ENCODE measurements at places on chromosomes 13 and 19.

DNA sequence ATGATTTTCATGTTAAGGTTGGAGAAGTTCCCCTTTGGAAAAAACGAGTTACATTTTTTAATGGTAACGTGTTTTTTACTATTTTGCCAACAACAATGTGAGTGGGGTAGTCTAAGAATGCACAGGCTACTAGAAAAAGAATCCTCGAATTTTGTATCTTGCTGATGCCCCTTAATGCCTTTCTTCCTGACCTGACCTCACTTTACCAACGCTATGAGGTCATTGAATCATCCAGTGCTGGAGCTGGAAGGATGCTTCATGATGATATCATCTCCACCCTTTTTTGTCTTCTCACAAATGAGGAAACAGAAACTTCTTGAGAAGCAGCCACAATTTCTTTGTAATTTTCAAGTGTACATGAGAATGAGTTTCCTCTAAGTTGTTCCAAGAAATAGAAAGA, 8.2 kb upstream of the UBL3 start:
- no peak for DNase-seq

- no peak for DNase-seq
These were observed 72.4 kb upstream of the TSC22D1 start for GRCh38 chr13:44648392-44649103.

- no peak for DNase-seq
These were observed 121.2 kb downstream of the PCCA start for GRCh38 chr13:100209857-100210825.

DNA sequence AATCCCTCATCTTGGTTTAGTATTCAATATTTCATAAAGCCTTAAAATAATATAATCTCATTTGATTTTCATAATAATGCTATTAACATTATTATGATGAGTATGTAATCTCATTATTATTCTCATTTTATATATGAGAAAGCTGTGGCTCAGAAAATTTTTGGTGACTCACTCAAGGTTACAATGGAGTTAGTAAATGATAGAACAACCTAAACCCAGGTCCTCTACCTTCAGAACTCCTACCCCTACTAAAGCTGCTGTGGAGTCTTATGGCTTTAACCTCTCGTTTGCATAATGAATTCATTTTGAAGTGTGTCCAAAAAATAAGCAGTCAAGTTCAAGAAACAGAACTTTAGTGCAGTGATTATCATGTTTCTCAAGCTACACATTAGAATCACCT, 226.3 kb downstream of the TBC1D4 start:
- DNase-seq: no peak

- no peak for DNase-seq
These were observed 32.2 kb upstream of the ZNF766 start for GRCh38 chr19:52237197-52237596.

- DNase-seq: no peak
These were observed 1436.8 kb upstream of the PCDH9 start for GRCh38 chr13:68666774-68667397.

DNA sequence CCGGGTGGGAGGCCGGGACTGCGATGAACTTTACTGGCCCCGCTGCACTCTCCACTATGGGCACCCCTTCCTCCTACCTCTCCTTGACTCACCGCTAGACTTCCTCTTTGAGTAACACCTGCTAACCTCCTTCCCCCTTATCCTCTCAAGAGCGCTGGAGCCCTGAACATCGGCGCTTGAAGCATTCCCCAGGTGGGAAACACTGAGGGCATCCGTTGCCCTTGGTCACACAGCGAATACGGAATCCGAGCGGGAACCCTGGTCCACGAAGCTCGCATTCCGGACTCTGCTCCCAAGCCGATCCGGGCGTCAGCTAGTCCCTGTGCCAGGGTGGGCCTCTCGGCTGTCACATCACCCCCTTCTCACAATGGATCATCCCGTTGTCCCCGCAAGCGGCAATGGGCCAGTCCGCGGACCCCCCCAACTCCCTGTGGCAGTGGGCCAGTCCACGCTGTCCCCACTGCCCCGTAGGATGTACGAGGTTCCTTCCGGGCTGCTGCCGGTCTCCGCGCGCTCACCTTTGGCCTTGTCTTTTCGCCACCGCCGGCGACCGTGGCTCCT, 4.2 kb downstream of the LIPE start:
- no peak for DNase-seq

DNA sequence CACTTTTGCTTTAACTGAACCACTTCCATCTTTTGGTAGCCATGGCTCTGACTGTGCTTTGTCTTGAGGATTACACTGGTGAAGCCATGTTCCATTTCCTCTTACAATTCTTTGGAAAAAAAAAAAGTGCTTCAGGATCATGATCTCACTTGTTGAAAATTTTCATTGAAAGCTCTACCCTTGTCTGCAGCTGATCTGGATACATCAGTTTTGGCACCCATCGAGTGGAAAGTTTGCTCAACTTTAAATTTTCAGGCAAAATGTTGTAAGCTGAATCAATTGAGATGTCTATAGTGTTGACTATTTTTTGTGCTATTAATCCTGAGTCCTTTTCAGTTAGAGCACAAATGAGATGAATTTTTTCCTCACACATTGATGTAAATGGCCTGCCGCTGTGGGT, 48.3 kb upstream of the RFXAP start:
- no peak for DNase-seq

DNA sequence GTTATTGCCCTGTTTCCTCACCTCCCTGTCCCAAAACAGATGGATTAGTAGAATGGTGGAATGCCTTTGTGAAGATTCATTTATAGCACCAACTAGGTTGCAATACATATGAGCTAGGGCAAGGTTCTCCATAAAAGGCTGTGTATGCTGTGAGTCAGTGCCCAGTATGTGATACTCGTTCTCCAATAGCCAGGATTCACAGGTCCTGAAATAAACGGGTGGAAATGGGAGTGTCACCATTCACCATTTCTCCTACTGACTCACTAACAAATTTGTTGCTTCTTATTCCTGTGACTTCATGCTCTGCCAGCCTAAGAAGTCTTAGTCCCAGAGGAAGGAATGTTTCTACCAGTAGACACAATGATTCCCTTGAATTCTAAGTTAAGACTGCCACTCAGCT, 1745.4 kb downstream of the SLITRK1 start:
- no peak for DNase-seq

GRCh38 chr19:38656171-38656981, 8.9 kb downstream of the ACTN4 start:
- DNase-seq: no peak

GRCh38 chr13:23695711-23696464, 125.7 kb downstream of the TNFRSF19 start:
- no peak for DNase-seq

GRCh38 chr19:29260477-29261317, 47.7 kb upstream of the UQCRFS1 start:
- no peak for DNase-seq

DNA sequence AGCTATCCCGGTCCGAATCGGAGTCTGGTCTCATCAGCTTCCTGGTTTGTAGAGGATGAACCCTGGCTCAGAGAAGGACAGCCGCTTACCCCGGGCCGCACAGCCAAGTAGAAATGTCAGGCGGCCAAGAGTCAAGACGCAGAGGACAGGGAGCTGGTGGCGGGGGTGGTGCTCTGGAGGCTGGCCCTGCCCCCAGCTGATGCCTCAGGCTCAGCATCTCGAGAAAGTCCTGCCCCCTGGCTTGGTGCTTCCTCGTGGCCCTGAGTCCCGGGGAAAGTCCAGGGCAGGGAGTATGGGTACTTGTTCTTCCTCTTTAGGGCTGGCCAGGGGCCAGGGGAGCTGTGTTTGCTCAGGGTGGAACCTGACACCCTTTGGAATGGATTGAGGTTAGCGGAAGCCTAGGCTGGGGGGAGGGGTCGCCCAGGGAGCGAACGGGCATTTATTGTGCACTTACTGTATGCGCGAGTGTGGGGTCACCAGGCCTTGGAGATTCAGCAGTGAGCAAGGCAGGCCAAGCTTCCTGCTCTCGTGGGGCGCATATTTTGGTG, 2.2 kb downstream of the TJP3 start:
- no peak for DNase-seq

- no peak for DNase-seq
These were observed 152.7 kb upstream of the SERP2 start for GRCh38 chr13:44220948-44221347.

GRCh38 chr13:51235756-51236490, 13.7 kb downstream of the FAM124A start:
- DNase-seq: no peak

- no peak for DNase-seq
These were observed 1.7 kb downstream of the PROSER1 start for GRCh38 chr13:39036212-39036611.

- DNase-seq: no peak
These were observed 846 bp downstream of the TGFBR3L start for GRCh38 chr19:7915250-7916102.

DNA sequence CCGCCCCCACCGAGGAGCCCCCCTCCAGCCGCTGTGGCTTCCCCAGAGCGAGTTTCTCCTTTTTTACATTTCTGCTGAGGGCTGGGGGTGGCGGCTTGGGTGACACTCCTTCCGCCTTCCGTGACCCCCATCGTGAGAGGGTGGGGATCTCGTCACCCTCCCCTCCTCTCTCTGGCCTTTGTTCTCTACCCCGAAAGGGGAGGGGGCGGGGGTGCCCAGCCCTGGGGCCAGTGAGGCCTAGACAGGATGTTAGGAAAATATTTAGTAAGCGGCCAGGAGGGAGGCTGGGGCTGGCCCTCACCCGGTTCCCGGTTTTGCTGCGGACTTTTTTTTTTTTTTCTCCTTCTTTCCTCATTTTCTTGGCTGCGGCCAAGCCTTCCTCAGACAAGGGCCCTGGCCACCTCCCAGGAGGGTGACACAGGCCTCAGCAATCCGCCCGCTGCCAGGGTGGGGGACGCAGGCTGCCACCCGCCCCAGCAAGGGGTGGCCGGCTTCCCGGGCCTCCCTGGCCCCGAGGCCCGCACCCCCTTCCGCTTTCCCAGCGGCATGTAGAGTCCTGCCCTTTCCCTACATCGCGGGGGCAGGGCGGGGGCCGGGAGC, 3.9 kb downstream of the MIDN start:
- no peak for DNase-seq

DNA sequence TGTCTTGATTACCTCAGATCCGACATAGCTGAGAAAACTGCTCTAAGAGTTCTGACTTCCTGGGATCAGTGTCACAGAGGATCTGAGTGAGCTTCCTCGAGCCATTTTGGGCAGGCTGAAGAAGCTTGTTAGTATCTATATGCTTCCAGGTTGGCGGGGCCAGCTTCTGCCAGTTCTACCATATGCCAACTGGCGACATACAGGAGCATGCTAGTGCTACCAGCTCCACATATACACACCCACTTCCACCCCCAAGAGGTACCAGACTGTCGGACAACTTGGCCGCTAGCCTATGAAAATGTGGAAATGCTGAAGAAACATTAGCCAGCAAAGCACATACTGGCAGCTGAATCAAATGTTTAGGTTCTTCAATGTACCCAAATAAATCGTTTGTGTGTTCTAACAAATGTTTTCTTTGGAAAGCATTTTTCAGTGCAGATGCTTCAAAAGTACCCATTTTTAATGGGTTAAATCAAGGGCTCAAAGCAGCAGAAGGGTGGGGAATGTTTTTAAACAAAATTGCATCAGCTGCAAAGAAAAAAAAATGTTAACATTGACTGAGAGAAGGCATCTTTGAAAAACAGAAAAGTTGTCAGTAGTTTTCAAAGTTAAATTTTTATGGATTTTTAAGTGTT, 163.7 kb downstream of the KLF12 start:
- no peak for DNase-seq

- DNase-seq: no peak
These were observed 42.0 kb downstream of the MRPL57 start for GRCh38 chr13:21218351-21219035.

DNA sequence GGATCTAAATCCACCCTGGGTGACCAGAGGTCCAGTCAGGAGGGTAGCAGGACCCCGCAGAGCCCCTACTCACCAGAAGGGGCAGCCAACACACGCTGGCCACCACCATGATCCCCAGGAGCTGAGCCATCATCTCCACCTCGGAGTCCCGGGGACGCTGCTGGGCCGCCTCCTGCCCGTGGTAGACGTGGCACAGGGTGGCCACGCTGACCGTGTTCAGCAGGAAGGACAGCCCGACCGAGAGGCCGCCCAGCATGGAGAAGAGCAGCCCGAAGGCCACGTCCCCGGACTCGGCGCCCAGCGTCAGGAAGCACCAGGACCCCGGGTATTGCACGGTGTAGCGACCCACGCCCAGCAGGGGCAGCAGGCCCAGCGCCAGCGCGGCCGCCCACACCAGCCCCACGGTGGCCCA, 6.9 kb downstream of the TBXA2R start:
- no peak for DNase-seq

DNA sequence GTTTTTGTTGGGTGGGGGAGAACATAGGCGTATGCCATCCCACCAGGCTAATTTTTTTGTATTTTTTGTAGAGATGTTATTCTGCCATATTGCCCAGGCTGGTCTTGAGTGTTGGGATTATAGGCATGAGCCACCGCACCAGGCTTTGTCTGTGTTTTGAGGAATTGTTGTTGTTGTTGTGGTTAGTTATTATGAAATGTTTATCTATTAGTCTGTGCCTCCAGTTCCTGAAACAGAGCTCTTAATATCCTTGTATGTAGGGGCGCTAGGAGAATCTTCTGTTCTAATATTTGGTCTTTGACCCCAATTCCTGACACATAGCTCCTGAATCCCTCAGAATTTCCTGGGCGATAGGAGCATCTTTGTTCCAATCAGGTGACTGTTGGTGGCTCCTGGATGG, 5.6 kb upstream of the LATS2 start:
- no peak for DNase-seq

- no peak for DNase-seq
These were observed 138.9 kb upstream of the RFC3 start for GRCh38 chr13:33678906-33679657.

- no peak for DNase-seq
These were observed 124.5 kb downstream of the AKAP11 start for GRCh38 chr13:42396501-42396900.

- DNase-seq: no peak
These were observed 43.7 kb downstream of the ALOX5AP start for GRCh38 chr13:30779016-30779415.

- DNase-seq: no peak
These were observed 564.1 kb downstream of the DCT start for GRCh38 chr13:93915269-93915809.

DNA sequence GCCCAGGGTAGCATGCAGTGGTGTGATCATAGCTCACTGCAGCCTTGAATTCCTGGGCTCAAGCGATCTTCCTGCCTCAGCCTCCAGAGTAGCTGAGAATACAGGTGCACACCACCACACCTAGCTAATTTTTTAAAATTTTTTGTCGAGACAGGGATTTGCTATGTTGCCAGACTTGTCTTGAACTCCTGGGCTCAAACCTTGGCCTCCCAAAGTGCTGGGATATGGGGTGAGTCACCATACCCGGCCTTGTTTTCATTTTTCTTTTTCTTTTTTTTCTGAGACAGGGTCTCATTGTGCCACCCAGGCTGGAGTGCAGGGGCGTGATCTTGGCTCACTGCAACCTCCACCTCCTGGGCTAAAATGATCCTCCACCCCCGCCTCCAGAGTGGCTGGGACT, 38.7 kb downstream of the KEAP1 start:
- DNase-seq: no peak

Data from iPS DF 19.7 (cell line).